ENCODE measurements at places on chromosomes 2 and 18. TPM values are rescaled to one million over a fixed set of nuclear protein-coding genes. Genes with fewer than 3 reads are reported as not detected.

SKOR2 gene
- 0.18 TPM for total RNA-seq

CYS1 gene
- total RNA-seq = 0.07 TPM

FIGN gene
- total RNA-seq = 12.9 TPM

DQX1 gene
- 1.6 TPM for total RNA-seq

ZBTB7C gene
- 0.39 TPM for total RNA-seq

CYRIA gene
- 2.3 TPM for total RNA-seq

AGXT gene
- total RNA-seq = not detected

MPP4 gene
- total RNA-seq = not detected
